ENCODE measurements at places on chromosomes 3 and 15.

DNA sequence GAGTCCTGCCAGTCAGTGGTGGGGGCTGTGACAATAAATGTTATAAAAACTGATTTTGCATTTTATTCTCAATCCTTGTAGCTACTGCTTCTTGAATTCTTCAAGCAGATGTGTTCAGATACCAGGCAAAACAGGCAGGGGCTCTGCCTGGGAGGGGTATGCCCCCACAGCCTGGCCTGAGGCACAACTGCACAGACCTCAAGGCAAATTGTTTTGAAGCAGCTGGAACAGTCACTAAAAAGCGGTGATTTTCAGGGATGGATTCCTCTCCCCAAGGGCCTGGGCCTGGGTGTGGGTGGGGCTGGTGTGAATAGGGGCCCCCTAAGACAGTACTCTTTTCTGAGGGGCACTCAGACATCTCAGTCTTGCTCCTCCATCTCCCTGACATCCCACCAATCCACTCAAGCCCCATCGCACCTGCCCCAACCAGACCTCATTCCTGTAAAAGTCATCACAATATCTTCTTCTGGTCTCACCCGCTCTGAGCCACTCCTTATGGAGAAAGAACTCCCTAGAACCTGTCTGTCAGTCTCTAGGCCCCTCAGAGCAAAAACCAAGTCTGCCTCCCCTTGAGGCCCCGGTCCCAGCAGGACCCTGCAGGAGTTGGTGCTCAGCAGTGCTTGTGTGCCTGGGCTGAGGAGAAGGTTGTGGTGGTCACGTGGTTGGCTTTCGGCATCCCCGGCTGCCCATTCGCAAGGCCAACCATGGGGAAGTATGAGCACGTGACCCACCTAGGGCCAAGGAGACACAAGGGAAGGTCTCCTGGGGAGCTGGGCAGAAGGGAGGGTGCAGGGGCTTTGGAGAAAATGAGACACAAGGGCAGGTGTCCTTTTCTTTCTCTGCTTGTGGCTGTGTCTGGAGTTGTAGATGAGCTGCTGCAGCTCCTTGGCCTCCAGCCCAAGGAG is 2.9 kb upstream of the PSTPIP1 start:
- no peak for DNase-seq

- no peak for DNase-seq
These were observed 324.1 kb upstream of the ICE2 start for GRCh38 chr15:60803059-60803458.

DNA sequence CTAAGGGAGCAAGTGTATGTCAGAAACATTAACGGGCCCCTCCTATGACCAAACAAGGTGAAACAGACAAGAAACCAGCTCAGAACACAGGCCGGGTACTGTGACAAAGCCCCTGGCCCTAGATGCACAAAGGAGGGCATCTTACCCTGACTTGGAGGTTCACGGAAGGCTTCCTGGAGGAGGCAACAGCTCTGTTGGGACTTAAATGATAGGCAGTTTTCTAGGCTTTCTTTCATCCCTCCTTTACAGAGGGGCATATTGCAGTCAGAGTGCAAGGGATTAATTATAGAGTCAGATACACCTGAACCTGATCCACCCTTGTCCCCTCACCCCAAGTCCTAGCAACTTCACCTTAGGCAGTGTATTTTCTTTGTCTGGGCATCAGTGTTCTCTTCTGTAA is 8.4 kb downstream of the EPHB3 start:
- no peak for DNase-seq

DNA sequence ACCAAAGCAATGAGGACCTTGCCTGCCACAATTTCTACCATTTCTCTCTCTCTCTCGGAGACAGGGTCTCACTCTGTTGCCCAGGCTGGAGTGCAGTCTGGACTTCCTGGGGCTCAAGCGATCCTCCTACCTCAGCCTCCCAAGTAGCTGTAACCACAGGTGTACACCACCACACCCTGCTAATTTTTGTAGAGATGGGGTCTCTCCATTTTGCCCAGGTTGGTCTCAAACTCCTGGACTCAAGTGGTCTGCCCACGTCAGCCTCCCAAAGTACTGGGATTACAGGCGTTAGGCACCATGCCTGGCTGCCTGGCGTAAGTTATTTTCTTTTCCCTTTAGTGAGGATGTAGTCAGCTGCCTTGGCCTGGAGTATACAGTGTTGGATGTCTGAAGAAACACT is 37.7 kb upstream of the INO80 start:
- DNase-seq, result no peak

DNA sequence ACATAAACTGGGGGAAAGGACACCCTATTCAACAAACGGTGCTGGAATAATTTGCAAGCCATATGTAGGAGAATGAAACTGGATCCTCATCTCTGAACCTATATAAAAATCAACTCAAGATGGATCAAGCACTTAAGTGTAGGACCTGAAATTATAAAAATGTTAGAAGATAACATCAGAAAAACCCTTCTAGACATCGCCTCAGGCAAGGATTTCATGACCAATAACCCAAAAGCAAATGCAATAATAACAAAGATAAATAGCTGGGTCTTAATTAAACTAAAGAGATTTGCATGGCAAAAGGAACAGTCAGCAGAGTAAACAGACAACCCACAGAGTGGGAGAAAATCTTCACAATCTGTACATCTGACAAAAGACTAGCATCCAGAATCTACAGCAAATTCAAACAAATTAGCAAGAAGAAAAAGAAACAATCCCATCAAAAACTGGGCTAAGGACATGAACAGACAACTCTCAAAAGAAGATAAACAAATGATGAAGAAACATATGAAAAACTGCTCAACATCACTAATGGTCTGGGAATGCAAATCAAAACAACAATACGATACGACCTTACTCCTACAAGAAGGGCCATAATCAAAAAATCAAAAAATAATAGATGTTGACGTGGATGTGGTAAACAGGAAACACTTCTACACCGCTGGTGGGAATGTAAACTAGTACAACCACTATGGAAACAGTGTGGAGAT is 408.7 kb downstream of the CNTN6 start:
- DNase-seq, result no peak

GRCh38 chr3:129121016-129121791 is 400 bp downstream of the RAB43 start:
- DNase-seq, result no peak

DNA sequence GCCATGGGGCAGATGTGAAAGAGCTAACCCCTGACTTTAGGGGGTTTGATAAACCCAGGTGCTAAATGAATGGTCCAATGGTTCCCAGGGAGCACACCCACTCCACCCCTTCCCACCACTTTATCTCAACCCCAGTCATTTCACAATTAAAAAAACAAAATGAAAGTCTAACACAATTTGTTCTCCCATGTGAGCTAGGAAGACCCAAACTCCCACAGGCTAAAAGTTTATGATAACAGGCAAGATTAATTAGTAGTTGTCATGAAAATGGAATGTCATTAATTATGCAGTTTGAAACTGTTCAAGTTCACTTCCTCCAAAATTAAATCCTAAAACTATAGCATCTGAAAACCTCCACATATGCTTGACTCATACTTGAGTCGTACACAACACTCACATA is 63.3 kb upstream of the TPM1 start:
- DNase-seq, result no peak

- no peak for DNase-seq
These were observed 469.7 kb downstream of the PDCD6IP start for GRCh38 chr3:34268032-34268709.

DNA sequence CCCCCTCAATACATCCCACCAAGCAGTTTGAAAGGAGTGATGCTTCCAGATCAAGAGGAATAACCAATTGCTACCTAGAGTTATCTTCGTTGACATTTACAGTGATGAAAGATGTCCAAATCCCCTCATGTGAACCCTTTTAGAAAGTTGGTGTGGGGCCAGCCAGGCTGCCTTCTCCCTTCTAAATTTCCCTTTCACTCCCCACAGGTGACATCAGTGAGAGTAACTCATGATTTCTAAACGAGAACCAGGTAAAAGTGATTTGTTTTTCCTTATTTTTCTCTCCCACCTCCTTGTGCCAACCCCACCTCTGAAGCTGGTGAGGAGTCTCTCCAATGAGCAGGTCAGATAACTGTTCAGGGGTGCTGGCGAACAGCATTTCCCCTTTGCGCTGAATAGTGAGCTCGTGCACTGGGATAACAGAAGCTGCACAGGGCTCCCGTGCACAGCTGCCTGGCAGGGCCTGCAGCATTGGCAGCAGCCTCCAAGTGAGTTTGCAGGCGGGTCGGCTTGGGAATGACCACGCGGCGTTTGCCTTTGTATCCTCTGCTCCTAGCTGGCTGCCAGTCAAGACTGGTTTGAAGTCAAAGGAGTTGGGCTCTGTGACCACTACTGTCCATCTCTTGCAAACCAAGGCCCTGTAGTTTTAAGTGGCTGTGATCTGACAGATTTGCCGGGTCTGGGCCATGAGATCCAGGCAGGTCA is 70.2 kb upstream of the CORO2B start:
- DNase-seq, result no peak

DNA sequence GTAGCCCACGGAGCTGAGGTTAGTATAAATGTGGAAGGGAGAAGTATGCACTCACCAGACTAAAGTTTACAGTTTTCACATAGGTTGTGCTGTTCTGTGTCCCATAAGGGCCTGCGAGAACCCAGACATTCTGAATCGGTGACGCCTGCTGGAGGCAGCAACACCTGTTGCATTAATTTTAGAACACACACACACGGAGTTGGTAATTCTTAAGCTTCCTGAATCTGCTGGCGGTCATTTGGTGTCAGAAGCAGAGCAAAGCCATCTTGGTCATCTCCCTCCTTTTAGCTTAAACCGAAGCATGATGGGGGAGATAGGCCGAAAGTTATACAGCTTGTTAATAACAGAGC is 41.1 kb upstream of the AP3B2 start:
- no peak for DNase-seq

DNA sequence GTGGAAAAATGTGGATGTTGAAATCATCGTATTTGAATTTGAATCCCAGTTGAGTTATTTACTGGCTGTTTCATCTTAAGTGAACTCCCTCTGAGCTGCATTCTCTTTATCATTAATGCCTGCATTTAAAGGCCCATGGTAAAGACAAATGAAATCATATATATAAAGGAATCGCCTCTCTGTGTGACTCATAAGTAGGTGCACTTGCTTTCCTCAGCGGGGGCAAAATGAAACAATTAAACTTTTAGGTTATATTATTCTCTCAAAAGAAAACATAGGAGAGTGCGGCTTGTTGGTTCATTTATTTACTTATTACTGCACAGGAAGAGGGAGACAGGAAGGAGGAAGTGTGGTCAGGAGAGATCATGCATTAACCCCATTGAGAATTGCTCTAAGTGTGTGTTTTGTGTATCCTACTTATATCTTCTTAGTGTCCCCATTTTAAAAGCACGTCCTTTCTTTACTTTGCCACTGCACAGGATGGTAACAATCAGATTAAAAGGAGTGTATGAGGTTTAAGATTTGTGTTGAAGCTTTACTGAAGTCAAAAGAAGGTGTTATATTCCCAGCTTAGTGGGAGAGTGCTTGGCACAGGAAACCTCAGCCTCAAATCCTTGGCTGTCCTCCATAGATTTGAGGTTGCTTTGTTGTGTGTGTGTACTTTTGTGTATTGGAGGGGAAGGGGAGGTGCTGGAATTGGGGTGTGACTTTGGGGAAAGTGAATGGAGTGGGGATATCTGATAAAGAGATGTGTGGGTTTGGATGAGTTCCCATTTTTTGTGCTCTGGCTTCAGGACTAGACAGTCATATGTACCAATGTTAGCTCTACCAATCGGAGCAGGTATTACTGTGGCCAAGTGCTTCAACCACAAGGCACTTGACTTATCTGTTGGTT is 595.8 kb upstream of the NR2F2 start:
- DNase-seq, result no peak

GRCh38 chr3:56976651-56977560 is 83.6 kb upstream of the SPATA12 start:
- DNase-seq, result no peak

DNA sequence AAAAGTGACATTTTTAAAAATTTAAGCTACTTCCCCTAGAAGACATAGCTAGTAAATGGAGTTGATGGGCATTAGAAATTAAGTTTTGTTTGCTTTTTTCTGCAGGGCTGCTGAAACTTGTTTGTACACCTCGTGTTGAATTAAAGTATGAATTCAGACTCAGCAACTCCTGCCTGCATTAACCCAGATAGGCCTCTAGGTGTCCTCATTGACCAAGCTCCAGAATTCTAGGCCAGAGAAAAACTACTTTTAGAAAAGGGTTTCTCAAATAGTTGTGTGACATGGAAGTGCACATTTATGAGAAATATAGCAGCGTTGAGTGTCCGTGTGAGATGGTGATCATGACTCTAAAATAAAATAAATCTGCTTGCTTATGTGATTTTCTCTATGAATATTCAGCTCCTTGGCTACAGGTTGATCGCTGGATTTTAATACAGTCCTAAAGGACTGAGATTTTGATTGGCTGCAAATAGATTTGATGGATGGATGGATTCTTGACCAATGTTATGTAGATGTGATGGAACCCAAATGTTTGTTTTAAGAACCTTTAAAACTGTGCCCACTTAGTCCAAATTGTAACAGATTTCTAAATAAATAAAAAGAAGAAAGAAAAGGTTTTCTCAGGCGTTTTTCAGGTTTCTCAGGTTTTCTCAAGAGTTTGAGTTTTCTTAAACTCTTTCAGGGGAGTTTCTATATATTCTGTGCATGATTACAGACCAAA is 39.4 kb upstream of the LMOD3 start:
- no peak for DNase-seq

DNA sequence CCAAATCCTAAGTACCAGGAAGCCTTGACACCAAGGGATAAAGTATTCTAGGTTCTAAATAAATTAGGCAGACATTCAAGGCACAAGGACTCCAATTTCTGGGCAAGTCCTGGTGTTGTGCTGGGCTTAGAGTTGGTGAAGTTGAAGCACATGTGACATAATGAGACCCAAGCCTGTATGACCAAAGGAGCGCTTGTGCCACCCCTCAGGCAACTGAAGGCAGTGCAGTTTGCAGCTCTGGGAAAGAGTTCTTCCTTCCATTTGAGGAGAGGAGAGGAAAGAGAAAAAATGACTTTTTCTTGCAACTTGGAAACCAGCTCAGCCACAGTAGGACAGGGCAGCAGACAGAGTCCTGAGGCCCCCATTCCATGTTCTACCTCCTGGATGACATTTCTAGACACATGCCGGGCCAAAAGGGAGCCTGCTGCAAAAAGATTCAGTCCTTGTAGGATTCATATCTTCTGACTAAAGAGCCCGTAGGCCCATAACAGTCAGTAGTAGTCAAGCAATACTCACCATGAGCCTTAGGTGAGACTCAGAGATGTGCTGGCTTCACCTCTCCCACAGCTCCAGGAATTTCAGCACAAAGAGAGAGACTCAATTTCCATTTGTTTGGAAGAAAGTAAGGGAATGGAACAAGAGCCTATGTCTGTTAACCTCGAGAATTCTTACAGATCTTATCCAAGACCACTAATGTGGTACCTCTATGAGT is 588.8 kb upstream of the BCHE start:
- no peak for DNase-seq

- DNase-seq, result no peak
These were observed 28.6 kb downstream of the SOX14 start for GRCh38 chr3:137792626-137793271.

GRCh38 chr15:24961967-24962366 is 7.2 kb downstream of the SNRPN start:
- no peak for DNase-seq

Measured in stimulated activated CD8-positive, alpha-beta memory T cell treated with anti-CD3 and anti-CD28 coated beads, Interleukin-2, amount 100 ng/mL, for 48 hours (primary cell).